ENCODE measurements at places on chromosomes 11 and 22. TPM values are rescaled to one million over a fixed set of nuclear protein-coding genes. Genes with fewer than 3 reads are reported as not detected.

The PHOX2A gene
- not detected for polyA plus RNA-seq

GRCh38 chr11:75735181-75735845 lies 17.7 kb downstream of the MOGAT2 start:
- no peak for DNase-seq

DNA sequence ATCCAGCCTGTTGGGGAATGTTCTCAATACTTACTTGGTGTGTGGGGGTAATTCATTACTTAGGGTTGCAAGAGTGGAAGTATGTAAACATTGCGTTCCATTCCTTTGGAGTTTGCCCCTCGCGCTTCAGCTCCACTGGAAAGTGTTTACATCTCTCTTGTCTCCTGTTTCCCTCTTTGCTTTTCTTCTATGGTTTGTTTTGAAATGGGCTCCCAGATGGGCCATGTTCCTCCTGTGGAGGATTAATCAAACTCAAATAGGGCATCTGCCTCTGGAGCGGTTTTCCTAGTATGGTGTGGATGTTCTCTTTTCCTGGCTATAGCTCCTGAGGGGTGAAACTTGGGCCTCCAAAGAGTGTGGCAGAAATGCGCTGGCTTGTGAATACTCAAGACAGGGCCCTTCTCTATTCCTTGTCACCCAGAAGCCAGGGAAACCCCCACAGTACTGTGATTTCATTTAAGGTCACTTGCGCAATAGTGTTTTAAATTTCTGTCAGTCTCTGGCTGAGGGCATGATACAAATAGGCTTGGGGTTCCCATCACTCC lies 51.9 kb downstream of the CD44 start:
- DNase-seq, result no peak

DNA sequence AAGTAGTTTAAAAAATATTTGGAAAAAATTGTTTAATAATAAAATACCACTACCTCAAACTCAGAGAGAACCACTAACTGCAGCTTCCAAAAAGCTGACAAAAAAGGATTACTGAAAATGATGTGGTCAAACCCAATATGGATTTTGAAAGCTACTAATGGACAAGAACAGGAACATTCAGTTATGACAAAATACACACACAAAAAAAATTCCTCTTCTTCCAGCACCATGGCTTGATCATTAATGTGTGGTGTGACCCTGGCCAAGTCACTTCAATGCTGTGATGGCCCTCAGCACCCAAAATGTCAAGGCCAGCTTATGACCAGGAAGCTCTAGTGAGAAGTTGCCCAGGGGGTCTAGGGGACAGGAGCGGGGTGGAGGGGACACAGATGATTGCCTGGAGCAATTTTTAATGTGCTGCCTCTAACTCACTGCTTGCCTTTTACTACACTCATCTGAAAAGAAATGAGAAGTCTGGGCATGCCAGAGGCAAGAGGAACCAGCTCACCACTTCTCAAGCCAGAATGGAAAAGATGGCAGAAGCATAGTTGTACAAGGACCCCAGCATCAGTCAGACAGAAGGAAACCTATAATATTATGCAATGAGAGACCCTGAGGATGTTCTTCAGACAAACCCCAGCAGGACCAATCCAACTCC lies 2.2 kb downstream of the SMCO4 start:
- DNase-seq, result no peak

- DNase-seq, result no peak
Measured at GRCh38 chr11:45563810-45564209, 101.6 kb downstream of the CHST1 start.

The GLYAT gene
- polyA plus RNA-seq, result not detected

The DYNC2H1 gene
- 11.0 TPM for polyA plus RNA-seq

- DNase-seq, result no peak
Measured at GRCh38 chr11:1573077-1573902, 1.2 kb upstream of the DUSP8 start.

DNA sequence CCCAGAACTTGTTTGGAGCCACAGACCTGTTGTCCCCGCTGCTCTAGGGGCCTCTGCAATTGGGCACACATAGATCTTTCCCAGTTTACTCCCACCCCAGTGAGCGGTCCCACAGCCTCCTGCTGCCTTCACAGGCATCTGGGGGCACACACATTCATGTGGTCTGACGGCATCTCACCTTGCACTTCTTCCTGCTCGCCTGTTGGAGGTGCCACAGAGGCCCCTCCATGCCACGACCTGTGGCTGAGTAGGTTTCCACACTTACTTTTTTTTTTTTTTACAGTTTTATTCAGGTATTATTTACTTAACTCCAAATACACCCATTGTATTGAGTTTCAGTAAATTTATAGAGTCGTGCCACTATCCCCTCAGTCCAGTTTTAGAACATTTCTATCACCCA lies 68.9 kb upstream of the SEPTIN5 start:
- DNase-seq, result no peak

The DGCR8 gene
- polyA plus RNA-seq, result 21.3 TPM

DNA sequence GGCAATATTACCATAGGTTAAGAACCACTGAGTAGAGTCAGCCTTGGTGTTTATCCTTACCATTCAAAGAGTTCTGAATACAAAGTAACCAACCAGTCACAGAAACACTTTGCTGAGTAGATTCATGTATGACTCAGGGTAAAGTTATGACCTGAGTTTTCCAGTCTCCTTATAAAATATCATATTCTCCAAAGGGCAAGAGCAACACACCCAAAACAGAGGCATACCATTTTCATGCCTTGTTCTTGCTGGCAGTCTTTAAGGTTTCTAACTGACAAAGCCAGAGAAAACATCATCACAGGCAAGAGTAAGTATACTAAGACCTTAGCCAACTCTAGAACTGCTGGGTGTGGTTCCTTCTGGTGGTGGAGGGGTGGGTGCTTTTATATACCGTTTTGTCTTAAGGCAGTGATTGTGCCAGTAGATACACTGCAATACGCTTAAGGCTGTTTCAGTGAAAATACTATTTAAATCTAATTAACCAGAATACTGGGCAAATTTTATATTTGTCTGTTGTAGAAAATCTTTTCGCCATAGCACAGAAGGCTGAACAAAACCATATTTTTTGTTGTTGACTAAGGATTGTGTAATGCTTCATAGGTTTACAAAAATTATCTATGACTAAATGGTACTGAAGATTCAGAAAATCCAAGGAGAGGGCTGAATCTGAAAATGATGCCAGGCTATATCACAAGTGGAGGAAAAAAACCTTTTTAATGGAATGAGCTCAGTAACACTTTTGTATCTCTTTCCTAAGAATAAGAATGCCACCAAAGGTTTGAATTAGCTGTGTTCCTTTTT lies 3.0 kb downstream of the ATL3 start:
- DNase-seq, result peak; percentile 89

The KRTAP5-1 gene
- polyA plus RNA-seq, result not detected

GRCh38 chr11:2987881-2988861 lies 4.0 kb downstream of the NAP1L4 start:
- no peak for DNase-seq

The PAFAH1B2 gene
- polyA plus RNA-seq, result 52.8 TPM

DNA sequence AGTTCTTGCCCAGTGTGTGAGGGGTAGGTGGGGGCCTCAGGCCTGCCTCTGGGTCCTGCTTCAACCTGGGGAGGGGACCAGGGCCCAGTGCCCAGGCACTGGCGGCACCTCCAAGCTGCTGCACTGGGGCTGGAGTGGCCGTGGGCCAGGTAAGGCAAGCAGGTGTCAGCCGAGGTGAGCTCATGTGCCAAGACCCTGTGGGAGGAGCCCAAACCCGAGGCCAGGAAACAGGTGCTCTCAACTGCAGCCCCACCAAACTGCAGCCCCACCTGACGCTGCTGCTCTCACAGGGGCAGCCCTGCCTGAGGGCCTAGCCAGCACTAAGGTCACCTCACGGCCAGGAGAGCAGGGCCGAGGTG lies 18.1 kb upstream of the GNB1L start:
- DNase-seq, result no peak

DNA sequence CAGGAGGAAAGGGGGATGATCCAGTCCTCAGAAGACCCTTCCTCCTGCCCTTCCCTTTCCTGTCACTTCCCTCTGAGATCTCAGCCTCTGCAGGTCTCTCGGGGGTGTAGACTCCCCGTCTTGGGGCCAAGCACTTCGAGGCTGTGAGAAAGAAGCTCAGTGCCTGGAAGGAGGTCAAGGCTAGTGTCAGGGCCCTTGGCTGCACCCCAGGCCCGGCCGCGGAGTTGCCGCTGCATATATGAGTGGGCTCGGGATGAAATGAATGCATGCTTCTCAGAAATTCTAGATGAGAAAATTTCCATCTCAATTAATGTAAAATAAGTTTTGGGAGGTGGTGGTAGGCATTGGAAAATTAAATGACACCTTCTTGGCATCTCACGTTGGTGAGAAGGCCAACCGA lies 1313.7 kb downstream of the BRD1 start:
- DNase-seq, result no peak
